Posterior cingulate gyrus (tissue), 11 donors: ENCODE measurements at places on chromosomes 7 and 10.

GRCh38 chr10:93206652-93207051, 133.0 kb downstream of the CYP26A1 start:
- DNase-seq = no peak

GRCh38 chr10:36094096-36094495, 452.0 kb upstream of the FZD8 start:
- DNase-seq = no peak

DNA sequence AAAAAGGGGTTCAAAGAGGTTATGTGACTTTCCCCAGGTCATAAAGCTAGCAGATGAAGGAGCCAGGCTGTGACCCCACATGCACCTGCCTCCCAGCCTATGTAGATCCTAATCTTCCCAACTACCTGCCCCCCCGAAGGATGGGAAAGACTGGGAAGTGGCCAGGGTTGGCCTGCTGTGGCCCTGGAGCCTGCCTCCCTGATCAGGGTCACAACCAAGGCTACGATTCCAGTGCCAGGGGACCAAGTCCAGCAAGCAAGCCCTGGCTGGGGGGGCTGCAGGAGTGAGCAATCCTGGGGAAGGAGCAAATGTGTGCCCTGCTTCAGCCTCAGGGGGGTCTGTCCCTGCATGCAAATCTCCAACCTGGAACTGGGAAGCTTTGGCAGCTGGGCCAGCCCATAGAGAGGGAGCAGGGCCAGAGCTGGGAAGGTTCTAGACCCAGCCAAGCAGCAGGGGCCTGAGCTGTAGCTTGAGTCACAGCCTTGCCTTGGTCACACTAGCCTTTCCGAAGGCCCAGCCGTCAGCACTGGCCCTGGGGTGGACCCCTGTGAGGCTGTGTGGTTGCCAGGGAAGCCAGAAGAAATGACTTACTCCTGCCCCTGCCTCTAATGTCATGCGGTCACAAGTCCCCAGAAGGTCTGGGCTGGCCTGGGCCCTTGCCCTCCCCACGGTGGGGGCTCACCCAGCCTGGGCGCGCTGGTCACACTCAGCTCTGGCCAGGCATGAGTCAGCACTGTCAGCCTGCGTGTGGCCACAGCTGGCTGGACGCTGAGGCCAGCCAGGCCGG, 96.4 kb upstream of the ZMIZ1 start:
- peak; percentile 80 for DNase-seq

- no peak for DNase-seq
These were observed 1.6 kb upstream of the CYTH3 start for GRCh38 chr7:6273917-6274630.

DNA sequence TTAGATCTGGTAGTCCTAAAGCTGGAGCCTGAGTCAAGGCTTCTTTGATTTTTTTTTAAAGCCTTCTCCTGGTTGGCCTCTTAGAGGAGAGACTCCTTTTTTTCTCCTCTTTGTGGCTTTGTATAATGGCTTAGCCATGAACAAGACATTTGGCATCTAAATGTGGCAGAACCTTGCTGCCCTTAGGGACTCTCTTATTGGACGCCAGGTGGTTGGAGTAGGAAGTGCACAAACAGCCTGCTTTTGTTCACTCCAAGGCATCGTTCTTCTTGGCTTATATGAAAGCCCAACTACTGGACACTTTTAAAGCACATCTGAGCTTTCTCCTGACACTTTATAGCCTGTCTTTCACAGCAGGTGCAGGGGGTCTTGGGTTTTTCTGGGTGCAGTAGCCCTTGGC, 25.0 kb downstream of the ZPBP start:
- DNase-seq = no peak

GRCh38 chr7:94295850-94296249, 98.8 kb upstream of the COL1A2 start:
- no peak for DNase-seq

DNA sequence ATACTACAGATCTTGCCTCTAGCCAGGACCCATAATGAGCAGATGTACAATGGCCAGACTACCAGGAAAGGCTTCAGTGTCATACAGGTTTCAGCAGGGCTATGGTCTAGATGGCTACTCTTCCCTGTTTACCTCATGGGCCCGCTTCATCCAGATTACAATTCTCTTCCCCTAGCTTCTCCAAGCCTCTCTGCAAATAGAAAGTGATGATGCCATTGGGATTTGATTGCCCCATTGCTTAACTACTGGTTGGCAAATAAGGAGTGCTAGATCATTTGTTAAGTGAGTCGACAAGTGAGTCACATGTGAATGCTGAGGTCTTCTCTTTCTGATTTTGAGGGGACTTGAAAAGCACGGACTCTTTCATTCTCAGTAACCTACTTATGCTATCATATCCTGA, 361.5 kb upstream of the LRRTM3 start:
- DNase-seq = no peak

DNA sequence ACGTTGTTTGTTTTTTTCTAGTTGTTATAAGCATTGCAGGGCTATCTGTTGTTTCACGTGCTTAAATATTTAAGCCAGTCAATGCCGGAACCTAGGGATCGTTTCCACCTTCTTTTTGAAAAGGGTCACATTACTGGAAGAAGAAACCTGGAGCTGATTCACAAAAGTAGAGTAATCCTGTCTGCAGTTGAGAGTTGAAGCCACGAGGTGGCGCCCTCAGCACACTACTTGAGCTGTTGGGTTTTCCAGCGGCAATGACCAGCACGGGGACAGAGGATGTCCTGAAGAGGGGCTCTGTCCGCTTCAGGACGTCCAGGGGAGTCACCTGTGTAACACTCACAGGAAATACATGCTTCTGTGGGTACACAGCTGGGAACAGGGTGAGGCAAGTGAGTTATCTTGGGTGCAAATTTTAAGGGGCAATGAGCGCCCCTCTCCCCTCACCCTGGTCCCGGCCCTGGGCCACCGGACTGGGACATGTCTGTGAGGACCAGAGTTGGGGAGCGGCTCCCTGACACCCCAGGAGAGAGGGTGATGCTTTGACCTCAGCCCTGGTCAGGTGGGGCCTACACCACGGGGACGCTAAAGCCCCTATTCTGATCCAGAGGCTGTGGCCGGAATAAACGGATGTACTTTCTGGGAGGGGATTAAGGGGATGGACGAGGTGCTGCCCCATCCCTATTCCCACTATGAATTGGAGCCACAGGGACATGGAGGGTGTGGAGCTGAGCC, 26.3 kb upstream of the WDFY4 start:
- DNase-seq = peak; percentile 76

GRCh38 chr7:118689403-118689802, 464.9 kb downstream of the ANKRD7 start:
- DNase-seq = no peak

GRCh38 chr10:48365668-48366067, 59.2 kb downstream of the MAPK8 start:
- DNase-seq = no peak

DNA sequence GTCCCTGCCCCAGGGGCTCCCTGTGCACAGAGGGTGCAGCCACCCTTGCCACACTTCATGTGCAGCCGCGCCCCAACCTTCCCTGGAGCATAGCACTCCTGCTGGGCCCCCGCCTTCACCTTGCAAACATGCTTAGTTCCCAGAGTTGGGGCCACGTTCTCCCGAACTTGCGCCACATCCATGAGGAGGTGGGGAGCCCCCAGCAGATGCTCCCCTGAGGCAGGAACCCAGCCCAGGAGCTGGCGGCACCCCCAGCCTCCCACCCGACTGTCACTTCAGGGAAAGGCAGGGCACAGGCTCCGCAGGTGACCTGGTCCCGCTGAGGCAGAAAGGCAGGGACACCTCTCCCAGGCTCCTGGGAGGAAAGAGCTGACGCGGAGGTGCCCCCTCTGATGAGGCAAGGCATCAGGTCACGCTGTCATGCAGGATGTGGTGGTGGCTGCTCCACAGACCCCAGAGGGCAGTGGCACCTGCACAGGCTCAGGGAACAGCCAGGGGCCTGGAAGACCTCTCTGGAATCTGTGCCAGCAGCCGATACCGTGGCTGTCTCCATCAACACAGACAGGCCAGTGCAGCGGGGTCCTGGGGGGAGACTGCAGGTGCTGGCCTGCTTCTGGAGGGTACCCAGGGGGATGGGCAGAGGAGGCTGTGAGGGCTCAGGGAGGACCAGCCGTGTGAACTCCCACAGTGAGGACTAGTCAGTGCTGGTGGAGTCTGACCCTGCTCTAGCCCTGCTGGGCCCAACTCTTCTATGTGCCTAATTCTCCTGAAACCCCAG, 221.3 kb downstream of the MAD1L1 start:
- no peak for DNase-seq

- DNase-seq = no peak
These were observed 1231.1 kb upstream of the CELF2 start for GRCh38 chr10:9786576-9786975.

GRCh38 chr7:2860627-2861133, 16.6 kb upstream of the GNA12 start:
- DNase-seq = no peak

- DNase-seq = no peak
These were observed 315.2 kb upstream of the ZNF32 start for GRCh38 chr10:43963793-43964425.

DNA sequence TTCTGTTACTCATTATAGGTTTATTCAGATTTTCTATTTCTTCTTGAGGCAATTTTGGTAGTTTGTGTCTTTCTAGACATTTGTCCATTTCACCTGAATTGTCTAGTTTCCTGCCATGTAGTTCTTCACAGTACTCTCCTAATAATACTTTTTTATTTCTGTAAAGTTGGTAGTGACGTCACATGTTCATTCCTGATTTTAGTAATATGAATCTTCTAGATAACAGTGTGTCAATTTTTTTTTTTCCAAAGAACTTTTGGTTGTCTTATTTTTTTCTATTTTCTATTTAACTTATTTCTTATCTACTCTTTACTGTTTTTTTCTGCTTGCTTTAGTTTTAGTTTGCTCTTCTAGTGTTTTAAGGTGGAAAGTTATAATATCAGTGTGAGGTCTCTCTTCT, 197.3 kb upstream of the SHH start:
- no peak for DNase-seq

GRCh38 chr10:21194510-21194993, 297.4 kb upstream of the NEBL start:
- no peak for DNase-seq

DNA sequence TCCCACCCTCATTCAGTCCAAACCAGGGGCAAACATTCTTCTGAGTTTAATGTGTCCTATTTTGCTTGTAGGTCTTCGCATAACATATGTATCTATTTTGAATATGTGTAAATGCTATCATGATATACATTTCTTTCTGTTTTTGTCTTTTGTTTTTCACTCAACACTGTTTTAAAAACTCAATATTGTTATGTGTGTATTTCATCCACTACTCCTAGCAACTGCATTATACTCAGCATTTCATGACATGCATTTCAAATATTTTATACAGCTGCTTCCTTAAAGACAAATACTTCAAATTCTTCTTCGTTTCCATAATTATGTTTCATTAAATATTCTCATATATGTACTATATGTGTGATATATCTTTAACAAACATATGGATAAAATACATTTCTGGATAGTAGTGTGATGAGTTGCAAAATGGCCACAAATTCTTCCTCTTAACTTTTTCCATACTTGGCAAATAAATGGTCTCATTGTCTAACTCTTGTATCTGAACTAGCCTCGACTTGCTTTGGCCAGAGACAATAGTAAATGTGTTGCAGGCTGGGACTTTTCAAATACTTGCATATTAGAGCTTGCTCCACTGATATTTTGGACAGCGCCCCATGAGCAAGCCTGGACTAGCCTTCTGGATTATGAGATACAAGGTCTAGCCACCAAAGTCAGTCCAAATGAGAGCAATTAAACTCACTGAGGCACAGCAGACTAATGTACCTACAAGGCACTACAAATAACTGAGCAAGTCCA, 539.7 kb upstream of the KCND2 start:
- no peak for DNase-seq

GRCh38 chr10:70551971-70552422, 50.5 kb downstream of the PRF1 start:
- DNase-seq = no peak

- no peak for DNase-seq
These were observed 62.2 kb downstream of the GFRA1 start for GRCh38 chr10:116210588-116211346.

DNA sequence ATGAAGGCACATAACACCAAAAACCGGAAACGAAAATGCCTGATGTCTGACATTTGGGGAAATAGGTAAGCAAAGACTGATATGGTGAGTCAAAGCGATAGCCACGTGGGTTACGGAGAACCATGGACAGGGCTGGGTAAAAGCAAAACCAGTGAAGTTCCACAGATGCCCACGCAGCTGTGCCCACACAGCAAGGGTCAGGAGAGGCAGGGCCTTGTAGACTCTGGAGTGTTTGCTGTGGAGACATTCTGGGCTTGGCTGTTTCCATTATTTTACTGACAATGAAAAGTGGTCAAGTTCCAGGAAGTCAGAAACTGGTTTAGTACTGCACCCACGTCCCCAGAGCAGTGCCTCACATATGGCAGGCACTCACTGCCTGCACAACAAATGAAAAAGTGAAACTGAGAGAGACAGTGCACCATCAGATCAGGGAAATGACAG, 148.7 kb downstream of the ZMYND11 start:
- no peak for DNase-seq

- DNase-seq = no peak
These were observed 151.4 kb upstream of the ITGB1 start for GRCh38 chr10:33109384-33109783.

- DNase-seq = peak; percentile 21
These were observed 28.3 kb upstream of the FXYD4 start for GRCh38 chr10:43343126-43343525.

GRCh38 chr10:70158113-70158512, 11.6 kb upstream of the TYSND1 start:
- DNase-seq = no peak

- DNase-seq = no peak
These were observed 26.2 kb upstream of the HDAC9 start for GRCh38 chr7:18469316-18469715.
